Stimulated activated CD4-positive, alpha-beta T cell treated with anti-CD3 and anti-CD28 coated beads, Interleukin-15, amount 100 ng/mL, for 48 hours (primary cell): ENCODE measurements at places on chromosomes 4 and X.

GRCh38 chrX:85215946-85216345, 27.6 kb downstream of the SATL1 start:
- no peak for DNase-seq

DNA sequence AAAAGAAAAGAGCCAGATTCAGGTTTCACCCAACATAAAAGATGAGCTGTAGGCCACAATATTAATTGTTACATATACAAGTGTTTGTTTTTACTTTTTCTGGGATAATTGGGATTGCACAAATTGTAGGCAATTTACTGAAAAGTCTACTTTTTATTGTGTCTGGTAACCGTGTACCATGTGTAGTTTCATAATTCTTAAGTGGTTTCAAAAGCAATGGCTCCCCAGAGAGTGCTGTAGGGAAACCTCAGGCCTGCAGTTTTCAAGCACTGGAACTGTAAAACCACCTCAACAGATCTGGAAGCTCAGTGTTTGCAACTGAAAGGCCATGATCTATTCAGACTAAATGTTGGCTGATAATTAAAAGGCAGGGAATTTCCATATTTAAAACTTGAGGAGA, 53.9 kb upstream of the MMAA start:
- no peak for DNase-seq

- DNase-seq, result no peak
These were observed 605.2 kb downstream of the KLHL13 start for GRCh38 chrX:117511379-117511778.

- DNase-seq, result no peak
These were observed 161.7 kb downstream of the RBMX2 start for GRCh38 chrX:130563476-130563875.

DNA sequence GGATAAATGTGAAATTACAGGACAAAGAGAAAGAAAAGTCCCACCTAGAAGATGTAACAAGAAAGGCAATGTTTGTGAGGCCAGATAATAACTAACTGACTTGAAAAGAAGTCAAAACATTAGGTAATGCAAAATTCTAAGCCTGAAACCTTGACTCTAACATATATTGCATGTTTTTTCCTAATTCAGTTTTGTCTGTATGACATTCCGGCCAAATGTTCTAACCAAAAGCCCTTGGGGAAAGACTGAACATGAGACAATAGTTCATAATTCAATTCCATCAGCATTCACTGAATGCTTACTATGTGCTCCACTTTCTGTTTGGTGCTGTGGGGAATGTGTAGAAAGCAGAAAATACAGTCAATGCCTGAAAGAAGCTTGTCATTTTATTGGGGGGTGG, 84.8 kb upstream of the PLAC1 start:
- no peak for DNase-seq

DNA sequence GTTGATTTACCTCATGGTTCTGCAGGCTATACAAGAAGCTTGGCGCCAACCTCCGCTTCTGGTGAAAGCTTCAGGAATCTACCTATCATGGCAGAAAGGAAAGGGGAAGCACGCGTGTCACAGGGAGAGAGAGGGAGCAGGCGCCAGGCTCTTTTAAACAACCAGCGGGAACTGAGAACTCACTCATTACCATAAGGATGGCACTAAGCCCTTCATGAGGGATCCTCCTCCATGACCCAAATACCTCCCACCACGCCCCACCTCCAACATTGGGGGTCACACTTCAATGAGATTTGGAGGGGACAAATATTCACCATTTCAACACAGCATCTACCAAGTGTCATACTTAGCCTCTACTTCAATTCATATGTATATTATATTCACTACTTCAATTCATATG, 18.8 kb upstream of the TBC1D8B start:
- DNase-seq, result no peak

DNA sequence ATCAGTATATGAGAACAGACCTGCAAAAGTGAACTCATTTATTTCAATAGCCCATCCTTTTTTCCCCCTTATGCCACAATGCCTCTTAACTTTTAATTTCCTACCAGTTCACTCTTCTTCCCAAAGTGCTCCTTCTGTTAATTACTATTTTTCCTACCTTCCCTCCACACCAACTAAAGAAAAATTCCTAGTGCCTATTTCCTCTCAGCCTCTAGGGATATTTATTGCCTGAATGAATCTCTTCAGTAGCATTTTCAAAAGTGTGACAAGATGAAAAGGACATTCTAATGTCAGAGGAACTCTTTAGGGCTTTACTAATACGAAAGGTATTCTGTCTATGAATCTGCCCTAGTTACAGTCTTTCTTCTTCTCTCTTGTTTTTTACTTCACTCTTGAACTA, 181.1 kb upstream of the SPRY1 start:
- no peak for DNase-seq

GRCh38 chr4:52846502-52846901, 15.6 kb upstream of the RASL11B start:
- DNase-seq, result no peak

GRCh38 chrX:136765821-136766356, 14.8 kb downstream of the ARHGEF6 start:
- no peak for DNase-seq

- no peak for DNase-seq
These were observed 54.3 kb downstream of the ZFYVE28 start for GRCh38 chr4:2363951-2364653.

DNA sequence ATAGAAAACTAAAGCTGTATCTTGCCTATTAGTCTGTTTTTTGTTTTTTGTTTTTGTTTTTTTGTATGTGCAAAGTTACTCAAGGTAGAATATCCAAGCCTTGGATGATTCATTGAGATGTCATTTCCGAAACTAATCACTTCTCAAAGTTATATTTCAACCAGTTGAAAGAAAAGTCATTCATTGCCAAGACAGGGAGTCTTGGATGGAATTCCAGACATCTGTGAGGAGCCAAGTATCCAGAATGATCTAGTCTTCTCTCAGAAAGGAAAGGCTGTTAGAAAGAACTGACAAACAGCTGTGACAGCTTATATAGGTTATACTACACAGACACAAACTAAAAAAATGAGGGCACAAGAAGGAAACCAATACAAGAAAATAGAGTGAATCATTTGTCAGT, 141.1 kb upstream of the NDST3 start:
- no peak for DNase-seq

DNA sequence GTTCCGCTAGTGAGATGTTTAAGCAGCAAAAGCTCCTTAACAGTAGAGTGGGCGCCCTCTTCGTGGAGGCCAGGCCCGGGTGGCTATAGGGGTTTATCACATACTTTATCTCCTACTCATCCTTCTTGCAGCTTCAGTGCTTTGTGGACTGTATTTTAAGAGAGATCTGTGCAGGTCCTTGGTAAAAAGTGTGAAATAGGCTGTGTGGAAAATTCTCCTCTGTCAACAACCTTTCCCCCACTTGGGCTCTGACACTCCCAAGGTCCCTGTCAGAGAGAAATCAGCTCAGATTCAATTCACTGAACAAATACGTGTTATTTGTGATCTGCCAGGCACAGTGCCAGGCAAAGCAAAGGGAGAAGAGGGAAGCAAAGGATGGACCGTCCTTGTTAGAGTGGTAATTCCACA, 214.3 kb upstream of the PPARGC1A start:
- DNase-seq, result no peak

DNA sequence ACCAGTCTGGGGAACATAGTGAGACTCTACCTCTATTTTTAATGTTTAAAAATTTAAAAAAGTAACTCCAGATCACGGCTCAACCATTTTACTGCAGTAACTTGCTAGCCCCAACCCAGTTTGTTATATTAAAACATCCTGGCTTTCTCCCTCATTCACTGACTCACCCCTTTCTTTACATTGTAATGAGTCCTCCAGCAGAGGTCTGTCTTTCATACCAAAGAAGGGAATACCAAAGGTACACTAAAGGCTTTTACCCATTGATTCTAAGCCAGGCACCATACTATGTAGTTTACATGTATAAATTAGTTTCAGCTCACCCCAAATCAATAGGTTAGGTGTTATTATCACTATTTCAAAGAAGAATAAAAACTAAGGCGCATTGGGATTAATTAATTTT, 286.9 kb downstream of the PACRGL start:
- DNase-seq, result no peak

- DNase-seq, result no peak
These were observed 446.9 kb downstream of the BCOR start for GRCh38 chrX:39650768-39651347.

DNA sequence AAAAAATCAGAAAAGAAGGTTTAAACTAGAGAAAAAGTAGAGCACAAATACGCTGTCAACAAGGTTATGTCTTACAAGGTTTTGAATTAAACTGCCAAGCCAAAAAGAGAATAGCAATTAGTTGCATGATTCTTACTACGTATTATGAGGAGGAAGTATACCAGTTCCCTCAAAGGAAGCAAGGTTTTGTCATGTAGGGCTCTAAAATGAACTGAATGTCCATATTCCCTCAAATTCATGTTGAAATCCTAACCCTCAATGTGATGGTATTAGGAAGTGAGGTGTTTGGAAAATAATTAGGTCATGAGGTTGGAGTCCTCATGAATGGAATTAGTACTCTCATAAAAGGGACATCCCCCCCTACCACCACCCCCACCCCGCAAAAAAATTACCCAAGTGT, 201.0 kb downstream of the FBXW7 start:
- DNase-seq, result no peak

GRCh38 chrX:17689971-17690409, 47.3 kb upstream of the SCML1 start:
- DNase-seq, result no peak

- no peak for DNase-seq
These were observed 207.3 kb upstream of the CLNK start for GRCh38 chr4:10891866-10892265.

DNA sequence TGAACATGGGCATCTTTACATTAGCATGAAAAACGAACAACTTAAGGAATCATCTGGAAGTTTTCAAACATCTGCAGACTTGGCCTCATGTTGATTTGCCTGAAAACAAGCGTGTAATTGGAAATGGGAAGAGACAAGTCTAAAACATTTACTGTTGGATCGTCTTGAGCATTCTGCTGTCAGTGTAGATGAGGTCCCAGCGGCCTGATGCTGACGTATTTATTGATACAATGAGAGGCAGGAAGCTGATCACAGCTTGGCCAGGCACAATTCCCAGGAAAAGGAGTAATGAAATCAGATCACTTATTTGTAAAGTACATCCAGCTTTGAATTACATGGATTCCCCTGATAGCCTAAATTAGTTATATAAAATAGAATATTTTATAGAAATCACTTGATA, 210.6 kb downstream of the CLCN4 start:
- no peak for DNase-seq

DNA sequence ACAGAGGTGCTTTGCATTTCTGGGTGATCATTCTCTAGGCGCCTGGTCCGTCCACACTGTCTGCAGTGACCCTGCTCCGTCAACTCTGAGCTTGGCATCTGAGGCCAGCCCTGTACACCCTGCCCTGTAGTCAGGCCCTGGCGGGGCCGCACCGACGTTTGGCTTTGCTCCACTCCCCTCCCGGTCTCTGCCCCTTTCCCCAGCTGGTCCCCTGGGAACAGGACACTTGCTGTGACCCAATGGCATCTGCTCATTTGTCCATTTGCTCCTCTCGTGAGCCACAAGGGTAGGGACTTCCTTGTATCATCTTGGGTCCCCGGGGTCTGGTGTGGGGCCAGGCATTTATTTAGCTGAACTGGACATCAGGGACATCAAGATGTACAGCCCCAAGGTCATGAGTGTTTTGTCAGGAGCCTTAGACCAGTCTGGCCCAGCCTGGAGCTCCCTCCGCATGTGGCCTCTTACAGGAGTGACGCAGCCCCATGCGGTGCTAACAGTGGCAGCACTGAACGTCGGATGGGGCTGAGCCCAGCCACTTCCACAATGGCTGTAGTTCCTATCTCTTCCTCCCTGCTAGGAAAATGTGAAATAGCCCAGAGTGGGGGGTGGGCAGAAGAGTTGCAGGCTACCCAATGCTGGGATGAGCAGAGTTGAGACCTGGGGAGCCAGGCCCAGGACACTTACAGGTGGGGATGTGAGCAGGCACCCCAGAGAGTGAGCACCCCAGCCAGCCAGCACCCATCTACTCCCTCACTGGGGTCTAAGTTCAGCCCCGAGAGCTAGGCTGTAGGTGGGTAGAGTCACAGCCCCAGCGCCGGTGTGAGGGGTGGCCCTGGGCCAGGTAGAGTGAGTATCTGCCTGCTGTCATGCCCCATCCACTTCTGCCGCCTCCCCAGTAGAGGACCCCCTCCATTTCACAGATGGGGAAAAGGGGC, 2.0 kb upstream of the SH3BP2 start:
- DNase-seq, result no peak

DNA sequence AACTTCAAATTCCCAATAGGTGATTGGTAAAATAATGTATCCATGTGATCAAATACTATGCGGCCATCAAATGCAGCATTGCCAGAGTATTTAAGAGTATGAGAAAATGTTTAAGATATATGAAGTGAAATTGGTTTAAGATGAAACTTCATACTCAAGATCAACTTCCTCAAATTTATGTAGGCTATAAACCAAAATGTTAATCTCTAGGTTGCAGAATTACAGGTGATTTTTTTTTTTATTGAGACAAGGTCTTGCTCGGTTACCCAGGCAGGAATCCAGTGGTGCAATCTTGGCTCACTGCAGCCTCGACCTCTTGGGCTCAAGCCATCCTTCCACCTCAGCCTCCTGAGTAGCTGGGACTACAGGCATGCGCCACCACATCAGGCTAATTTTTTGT, 25.3 kb downstream of the ACSL4 start:
- DNase-seq, result no peak
